ENCODE measurements at places on chromosomes 3 and 15.

DNA sequence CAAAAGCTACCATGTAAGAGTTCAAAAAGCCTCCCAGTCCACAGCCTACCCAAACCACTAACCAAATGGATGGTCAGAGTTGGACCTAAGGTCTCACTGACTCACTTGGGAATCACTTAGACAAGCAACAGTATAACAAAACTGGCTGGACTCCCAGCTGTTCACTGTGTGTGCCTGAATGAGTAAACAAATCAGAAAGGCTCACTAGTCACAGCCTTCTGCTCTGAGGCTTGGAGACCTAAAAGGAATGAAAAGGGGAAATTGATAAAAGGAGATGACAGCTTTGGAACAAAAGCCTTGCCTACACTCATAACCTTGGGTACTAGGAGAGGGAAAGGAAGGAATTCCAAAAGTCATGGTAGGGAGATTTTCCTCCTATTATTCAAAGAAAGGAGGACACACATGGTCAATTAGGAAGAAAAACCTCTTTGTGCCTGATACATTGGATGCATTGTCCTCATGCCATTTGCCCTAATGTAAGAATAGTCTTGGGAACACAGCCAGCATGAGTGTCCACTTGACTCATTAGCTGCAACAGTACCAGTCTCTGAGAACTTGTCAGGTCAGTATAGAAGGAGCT is 92.3 kb downstream of the FRMD5 start:
- no peak for DNase-seq

DNA sequence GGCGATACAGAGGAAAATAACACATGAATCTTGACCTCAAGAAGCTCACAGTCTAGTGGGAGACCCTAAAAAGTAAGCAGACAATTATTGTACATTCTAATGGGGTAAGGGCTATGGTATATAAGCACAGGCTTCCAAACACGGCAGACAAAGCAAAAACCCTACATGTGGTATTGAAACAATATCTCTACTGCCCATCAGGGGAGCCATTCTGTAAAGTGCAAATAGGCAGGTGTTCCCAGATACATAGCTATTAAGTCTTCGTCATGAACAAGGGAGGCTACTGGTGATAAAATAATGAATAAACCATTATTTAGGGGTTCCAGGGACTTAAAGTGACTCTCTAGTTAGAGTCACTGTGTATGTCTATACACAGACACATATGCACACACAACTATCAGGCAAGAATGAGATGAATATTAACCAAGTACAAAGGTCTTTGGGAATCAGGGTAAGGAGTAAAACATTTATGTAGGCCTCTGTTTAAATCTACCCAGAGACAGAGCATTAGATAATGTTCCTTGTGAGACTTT is 38.7 kb upstream of the ASB14 start:
- DNase-seq: no peak

DNA sequence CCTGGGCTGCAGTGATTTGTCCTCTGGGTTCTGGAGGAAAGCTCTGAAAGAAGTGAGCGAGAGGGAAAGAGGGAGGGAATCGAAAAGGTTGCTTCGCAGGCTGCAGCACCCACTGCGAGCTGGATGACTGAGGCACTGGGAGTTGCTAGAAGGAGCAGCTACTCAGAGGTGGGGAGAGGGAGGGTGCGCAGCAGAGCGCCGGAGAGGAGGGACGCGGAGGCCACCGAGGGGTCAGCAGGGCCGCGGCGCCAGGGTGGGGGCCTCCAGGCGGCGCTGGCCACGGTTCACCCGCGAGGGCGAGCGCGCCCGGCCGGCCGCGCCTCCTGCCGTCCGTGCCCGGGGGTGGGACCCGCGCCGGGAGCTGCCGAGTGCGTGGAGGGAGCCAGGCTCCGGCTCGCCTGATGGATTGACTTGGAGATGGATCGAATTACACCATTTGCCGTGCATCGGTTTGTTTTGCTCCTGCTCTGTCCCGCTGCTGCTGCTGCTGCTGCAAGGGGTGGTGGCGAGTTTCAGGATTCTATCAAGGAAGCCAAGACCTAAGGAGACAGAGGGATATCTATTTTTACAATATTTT is at the start of gene SEMA6D:
TSS of gene SEMA6D (plus strand) at position 470 of the 577 bp plus-strand sequence. CDS start 42,294 bp downstream, outside the sequence.
- peak; percentile 89 for DNase-seq

DNA sequence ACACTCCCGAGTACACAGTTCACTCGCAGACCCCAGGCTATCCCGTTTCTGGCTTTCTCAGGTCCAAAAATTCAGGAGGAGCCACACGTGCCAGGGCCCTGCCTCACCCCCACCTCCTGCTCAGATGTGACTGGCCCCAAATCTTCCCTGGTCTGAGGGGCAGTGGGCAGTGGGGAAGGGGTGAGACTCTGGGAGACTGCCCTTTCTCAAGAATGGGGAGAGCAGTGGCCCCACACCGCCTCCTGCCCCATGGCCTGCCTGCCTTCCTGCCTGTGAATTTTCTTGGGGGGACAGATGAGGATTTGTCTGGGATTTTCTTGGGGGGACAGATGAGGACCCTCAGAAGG is 174.6 kb downstream of the MEGF11 start:
- no peak for DNase-seq

- no peak for DNase-seq
Observed at GRCh38 chr15:50345298-50345697, 9.7 kb downstream of the GABPB1 start.

GRCh38 chr3:23036728-23037127 is 166.4 kb upstream of the UBE2E2 start:
- DNase-seq: no peak

DNA sequence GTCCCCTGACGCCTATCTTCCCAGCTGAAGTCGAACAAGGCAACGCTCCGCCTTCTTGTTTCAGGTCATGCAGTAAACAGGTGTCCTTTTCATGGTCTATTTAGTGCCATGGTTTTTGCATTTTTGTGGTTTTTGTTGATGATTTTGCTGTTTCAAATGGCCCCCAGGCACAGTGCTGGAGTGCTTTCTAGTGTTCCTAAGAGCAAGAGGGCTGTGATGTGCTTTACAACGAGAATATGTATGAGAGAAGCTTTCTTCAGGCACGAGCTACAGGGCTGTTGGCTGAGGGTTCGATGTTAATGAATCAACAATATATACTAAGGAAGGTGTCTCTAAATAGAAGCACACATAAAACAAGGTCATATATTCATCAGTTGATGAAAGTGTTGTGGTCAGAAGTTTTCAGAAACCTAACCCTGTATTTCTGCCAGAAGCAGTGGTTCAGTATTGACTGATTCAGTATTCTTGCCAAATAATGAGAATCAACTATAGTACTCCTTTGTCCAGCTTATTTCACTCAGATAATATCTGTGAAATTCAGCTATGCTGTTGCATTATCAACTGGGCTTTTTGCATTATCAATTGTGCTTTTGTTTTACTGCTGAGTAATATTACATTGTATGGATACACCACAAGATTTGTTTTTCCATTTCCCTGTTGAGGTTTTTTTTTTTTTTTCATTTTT is 18.5 kb downstream of the LIMD1 start:
- DNase-seq: no peak

DNA sequence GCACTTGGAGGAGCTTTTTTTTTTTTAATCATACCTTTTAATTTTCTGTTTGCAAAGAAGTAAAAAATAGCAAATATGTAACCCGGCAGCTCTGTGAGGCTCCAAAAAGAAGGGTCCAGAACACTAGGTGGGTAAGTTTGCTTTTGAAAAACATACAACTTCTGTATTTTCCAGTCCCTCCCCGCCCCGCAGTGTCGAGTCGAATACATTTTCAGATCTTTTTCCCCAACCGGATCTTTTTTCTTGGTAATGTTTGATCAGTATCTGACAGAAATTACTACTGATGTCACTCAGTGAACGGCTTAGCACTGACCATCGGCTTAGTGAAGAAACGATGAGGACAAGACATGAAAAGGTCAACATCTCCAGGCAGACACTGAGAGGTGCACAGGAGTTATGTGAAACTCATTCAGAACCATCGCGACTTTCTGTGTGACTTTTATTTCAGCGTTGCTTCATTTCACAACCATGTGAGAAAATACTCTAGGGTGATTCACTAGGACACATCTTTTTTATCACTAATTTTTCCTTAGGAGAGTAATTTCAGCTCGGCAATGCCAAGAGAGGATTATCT is 11.0 kb downstream of the ISL2 start:
- DNase-seq: no peak

DNA sequence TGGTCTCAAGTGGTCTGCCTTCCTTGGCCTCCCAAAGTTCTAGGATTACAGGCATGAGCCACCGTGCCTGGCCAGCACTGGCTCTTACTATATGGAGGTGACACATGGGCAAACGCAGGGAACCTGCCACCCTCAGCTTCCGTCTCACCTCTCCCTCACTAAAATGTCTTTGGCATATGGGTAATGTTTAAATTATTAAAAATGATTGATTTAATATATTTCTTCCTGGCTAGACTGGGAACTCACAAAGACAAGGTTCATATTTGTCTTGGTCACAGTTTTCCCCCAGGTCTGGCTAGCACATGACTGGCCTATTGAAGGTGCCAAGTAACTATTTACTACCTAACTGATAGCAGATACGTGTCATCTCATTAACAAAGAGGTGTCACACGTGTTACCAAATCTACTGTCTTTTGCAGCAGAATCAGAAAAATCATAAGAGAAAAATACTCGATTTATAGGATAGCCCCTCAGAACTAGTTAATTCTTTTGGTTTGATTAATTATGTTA is 48.2 kb downstream of the SYNM start:
- DNase-seq: no peak

DNA sequence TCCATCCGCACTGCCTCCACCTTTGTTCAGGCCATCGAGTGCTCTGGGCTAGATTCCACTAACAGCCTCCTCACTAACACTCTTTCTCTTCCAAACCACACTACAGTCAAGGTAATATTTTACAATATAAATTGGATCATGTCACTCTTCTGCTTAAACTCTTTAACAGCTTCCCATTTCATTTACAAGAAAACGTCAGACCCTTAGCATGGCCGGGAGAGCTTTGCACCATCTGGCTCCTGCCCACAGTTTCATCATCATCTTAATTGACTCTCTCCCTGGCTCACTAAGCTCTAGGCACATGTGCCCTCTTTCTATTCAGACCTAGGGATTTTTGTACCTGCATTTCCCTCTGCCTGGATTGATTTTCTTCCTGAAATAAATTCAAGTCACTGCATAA is 354.7 kb downstream of the FGF12 start:
- no peak for DNase-seq

- no peak for DNase-seq
Observed at GRCh38 chr3:31962801-31963205, 18.3 kb downstream of the OSBPL10 start.

DNA sequence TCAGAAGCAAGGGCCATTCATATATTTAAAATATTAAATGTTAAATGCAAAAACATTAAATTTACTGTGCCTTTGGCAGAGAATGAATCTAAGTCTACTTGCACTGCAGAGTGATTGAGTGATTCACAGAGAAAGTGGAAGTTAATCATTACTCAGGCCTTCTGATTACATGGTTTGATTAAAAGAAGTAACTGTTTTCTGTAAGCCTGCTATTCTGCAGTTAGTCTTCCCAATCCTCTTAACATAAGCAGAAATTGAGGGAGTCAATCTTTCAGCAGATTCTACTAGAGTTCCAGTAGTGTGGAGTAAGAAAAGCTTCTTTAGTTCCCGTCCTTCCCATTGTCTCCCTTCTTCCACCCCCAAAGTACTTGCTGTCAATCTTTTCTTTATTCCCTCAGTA is 1.5 kb downstream of the NLGN1 start:
- no peak for DNase-seq

DNA sequence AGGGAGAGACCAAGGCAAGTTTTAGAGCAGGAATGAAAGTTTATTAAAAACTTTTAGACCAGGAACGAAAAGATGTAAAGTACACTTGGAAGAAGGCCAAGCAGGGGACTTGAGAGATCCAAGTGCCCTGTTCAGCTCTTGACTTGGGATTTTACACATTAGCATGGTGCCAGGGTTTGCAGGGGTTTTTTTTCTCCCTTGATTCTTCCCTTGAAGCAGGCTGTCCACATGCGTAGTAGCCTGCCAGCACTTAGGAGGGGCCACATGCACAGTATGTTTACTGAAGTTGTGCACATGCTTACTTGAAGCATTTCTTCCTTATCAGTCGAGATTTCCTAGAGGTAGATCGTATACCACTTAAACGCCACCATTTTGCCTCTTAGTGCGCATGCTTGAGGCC is 277.5 kb upstream of the AGTR1 start:
- no peak for DNase-seq

DNA sequence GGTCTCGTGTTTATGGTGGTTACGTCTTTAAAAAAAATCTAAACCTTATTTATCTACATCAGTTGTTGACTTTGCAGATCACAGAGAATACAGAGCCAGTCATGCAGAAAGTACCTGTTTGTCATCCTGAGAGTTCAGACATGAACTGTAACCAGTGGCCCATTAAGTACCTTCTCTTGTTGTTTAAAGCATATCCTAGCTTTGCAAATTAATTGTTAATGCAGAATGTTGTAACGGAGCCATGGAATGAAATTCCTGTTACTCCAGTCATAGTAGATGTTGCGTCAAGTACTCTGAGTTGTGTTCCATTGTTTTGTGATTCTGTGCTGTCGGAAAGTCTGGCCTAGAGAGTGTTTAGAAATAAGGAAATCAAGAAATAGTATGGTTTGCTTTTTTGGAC is 205.2 kb downstream of the RBMS3 start:
- DNase-seq: no peak

DNA sequence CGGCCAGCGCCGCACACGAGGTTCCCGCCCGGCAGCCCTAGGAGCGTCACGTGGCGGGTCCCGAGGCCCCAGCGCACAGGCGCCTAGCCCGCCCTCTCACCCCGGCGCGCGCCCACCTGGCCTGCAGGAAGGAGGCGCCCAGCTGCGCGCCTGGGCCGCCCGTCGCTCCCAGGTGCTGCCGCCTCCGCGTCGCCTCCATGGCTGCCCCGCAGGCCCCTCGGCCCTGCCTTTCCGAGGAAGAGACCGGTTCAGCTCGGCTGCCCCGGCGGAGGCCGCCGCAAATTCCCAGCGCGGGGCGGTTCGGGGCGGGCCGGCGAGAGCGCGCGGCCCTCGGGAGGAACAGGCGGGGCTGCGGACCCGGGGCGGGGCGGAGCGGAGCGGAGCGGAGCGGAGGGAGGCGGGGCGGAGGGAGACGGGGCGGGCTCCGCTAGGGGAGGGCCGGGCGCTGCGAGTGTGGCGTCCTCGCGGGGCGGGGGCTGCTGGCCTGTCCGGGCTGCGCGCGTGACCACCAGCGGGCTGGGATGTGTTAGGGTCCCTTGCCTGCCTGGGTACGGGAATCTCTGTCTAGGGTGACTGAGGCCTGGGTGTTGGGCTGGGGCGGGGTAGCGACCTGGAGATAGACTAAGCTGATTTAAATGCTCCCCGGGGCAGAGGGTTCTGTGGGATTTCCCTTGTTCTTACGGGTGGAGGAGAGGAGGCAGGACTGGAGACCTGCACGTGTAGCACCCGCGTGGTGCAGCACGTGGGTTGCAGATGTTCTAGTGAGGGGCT is at the start of gene CLN6:
TSS of gene CLN6 (minus strand) at position 343 of the 771 bp plus-strand sequence. CDS start at position 199, 144 bp downstream.
- DNase-seq: peak; percentile 84
